ENCODE measurements at places on chromosomes 16 and 17.
A peak's percentile ranks its signal among the peaks of the same experiment; 100 is the strongest.

GRCh38 chr17:79672496-79672895 is 58.2 kb upstream of the ENPP7 start:
- no peak for DNase-seq

- no peak for DNase-seq
These were observed 6.3 kb downstream of the MYBBP1A start for GRCh38 chr17:4548721-4549531.

GRCh38 chr17:65477600-65477999 is 83.8 kb downstream of the AXIN2 start:
- DNase-seq, result no peak

- no peak for DNase-seq
These were observed 15.5 kb upstream of the CMIP start for GRCh38 chr16:81429045-81429521.

DNA sequence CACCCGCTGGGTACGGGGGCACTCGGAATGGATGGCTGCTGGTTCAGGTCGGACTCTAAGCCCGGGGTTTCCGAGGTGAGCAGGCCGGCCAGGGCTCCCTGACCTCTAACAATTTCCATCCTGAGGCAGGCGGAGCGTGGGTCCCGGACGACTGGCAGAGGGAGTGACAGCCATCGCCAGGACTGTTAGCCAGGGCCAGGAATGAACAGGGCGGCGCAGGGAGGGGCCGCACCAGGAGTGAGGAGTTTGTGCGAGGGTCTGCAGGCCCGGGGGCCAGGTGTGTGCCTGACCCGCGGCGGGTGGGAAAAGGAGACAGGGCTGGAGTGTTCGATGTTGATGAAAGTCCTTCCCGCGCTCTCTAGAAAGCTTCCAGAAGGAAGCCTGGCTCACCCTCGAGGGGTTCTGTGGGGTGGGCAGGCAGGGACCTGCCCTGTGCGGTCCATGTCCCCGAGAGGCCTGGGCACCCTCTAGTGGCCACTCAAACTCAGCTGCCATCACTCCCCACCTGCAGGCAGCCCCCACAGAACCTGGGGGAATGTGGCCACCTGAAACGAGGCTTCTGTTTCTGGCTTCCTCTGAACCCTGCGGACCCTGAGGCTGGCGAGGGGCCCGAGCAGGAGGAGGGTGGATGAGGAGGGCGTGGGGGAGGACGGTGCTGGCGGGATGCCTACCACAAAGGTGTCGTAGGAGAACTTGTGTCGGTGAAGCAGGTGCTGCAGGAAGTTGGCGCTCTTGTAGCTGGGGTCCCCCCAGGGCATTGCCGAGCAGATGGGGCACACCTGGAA is 8.2 kb downstream of the RNF166 start:
- DNase-seq, result peak; percentile 30

GRCh38 chr17:31591924-31592323 is 200.4 kb downstream of the RAB11FIP4 start:
- DNase-seq, result no peak

DNA sequence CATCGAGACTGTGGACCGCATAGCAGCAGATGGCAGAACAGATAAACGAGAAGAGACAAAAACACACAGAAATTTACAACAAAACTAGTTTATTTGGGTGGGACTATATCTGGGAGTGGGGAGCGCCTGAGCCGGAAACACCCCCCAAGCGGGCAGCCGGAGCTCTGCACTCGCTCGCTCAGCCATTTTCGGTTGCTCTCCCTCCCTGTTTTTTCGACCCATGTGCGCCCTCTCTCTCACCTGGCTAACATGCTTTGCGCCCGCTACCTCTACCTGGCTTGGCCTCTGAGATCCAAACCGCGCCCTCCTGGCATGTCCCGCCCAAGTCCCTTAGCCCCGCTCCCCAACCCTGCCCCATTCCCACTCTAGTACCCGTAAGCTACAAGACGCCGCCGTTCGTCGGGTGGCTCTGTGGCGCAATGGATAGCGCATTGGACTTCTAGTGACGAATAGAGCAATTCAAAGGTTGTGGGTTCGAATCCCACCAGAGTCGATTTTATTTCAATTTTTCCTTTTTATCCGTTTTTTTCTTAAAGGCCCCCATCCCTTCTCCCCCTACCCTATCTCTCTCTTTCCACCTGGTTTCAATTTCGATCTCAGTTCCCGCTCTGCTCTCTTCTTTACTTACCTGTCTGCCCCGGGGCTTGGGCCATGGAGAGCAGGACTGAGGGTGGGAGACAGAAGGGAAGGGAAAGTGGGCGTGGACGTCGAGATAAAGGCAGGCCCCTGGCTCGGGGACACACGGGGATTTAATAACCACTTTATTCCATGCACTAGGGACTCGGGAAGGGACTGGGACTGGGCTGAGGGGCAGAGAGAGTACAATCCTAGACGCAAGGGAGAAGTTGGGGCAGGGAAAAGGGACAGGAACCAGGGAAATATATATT is 2.4 kb upstream of the ALOXE3 start:
- peak; percentile 77 for DNase-seq

DNA sequence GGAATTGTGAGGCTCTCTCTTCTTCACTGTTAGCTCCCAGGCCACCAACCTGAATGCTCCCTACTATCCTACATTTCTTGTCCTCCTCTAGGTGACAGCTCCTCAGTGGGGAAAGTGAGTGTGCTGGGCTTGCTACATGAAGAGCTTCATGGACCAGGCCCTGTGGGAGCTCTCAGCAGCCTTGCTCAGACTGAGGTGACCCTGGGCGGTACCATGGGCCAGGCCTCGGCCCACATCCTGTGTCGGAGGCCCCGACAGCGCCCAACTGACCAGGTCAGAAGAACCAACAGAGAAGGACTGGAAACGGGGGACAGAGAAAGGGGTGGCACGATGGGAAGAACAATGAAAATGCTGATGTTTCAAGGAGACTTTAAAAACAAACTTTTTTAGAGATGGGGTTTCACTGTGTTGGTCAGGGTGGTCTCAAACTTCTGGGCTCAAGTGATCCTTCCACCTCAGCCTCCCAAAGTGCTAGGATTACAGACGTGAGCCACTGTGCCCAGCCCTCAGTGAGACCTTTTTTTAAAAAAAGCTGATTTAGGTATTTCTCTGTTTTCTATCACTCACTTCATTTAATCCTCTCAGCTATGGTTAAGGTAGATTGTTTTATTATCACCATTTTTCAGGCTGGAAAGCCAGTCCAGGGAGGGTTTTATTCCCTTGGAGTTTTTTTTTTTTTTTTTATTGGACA is 4.9 kb downstream of the ELP5 start:
- DNase-seq, result no peak

- DNase-seq, result no peak
These were observed 1386.5 kb upstream of the CDH8 start for GRCh38 chr16:63422715-63423114.

GRCh38 chr17:27816946-27817345 is 16.6 kb upstream of the NOS2 start:
- no peak for DNase-seq

DNA sequence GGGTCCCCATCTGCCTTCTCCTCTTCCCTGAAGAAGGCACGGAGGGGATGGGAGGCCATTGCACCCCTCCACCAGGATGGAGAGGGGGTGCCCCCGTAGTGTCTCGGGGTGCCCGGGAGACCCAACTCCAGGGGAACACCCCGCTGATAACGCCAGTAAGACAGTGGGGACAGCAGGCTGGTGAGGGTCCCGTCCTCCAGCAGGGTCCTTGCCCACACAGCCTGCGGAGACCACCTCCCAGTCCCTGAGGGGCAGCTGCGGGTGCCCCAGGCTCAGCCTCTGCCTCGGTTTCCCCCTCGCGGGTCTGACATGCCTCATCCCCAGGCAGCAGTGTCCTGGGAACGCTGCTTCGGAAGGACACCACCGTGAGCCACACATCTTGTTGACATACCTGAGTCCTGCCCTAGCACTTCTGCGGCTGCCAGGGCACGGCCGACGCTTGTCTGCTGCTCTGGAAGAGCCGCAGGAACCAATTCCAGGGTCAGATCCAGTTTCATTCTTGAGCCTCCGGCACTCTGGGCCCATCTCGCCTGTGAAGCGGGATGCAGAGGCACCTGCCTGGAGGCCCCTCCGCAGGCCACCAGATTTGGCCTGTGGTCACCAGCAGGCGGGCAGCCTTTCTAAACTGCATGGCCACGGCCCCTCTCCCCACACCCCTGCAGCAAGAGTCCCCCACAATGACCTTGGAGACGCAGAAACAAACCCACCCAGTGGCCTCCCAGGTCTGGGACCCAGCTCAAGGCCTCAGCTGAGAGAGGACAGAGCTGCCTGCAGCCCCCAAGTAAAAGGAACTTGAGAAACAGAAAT is 39.9 kb upstream of the ZC3H18 start:
- DNase-seq, result no peak

DNA sequence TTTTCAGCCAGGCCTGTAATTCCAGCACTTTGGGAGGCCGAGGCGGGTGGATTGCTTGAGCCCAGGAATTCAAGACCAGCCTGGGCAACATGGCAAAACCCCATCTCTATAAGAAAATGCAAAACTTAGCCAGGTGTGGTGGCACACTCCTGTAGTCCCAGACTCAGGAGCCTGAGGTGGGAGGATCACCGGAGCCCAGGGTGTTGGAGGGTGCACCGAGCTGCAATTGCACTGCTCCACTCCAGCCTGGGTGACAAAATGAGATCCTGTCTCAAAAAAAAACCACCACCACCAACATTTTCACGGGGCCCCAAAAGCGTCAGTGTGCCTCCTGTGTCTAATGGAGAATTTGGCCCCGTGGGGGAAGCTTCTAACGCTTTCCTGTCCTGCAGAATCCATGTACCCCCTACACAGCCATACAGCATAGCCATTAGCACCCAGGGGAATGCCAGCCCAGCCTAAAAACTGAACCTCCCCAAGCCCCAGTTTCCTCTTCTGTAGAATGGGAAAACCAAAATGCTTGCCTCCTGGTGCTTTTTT is 22.2 kb upstream of the MAP3K14 start:
- no peak for DNase-seq

DNA sequence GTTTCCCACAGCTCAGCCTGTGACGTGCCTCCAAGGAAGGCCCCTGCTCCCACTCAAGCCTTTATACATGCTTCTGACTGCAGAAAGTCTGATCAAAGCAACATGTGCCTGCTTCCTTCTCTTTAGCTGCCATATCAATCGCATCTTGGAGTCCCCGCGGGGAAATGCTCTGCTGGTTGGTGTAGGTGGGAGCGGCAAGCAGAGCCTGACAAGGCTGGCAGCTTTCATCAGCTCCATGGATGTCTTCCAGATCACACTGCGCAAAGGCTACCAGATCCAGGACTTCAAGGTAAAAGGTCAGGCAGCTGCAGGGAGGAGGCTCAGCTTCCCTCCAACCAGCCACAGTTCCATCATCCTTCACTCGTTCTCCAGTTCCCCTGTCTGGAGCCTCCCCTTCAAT is 189.7 kb downstream of the ZNF18 start:
- DNase-seq, result no peak

DNA sequence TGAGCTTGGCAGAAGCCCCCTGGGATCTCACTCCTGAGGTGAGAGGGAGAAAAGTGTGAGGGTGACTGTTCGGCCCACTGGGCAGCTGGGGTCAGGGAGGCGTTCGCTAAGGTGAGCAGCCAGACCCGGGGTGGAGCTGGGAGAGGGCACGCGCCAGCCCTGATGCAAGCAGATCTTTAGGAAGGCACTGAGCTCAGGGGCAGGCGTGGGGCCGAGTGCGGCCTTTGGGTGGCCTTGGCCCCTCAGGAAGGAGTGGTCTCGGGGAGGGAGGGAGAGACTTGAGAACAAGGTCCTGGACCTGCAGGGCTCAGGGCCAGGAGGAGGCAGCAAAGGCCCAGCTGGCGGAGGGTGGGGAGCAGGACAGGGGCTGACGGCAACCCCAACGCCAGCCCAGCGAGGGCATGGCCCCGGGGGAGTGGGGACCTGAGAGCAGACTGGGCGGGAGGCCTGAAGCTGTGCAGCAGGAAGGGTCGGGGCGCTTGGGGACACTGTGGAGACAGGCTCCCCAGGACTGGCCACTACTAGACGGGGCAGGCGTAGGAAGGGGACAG is 14.5 kb upstream of the WDR45B start:
- DNase-seq, result no peak

DNA sequence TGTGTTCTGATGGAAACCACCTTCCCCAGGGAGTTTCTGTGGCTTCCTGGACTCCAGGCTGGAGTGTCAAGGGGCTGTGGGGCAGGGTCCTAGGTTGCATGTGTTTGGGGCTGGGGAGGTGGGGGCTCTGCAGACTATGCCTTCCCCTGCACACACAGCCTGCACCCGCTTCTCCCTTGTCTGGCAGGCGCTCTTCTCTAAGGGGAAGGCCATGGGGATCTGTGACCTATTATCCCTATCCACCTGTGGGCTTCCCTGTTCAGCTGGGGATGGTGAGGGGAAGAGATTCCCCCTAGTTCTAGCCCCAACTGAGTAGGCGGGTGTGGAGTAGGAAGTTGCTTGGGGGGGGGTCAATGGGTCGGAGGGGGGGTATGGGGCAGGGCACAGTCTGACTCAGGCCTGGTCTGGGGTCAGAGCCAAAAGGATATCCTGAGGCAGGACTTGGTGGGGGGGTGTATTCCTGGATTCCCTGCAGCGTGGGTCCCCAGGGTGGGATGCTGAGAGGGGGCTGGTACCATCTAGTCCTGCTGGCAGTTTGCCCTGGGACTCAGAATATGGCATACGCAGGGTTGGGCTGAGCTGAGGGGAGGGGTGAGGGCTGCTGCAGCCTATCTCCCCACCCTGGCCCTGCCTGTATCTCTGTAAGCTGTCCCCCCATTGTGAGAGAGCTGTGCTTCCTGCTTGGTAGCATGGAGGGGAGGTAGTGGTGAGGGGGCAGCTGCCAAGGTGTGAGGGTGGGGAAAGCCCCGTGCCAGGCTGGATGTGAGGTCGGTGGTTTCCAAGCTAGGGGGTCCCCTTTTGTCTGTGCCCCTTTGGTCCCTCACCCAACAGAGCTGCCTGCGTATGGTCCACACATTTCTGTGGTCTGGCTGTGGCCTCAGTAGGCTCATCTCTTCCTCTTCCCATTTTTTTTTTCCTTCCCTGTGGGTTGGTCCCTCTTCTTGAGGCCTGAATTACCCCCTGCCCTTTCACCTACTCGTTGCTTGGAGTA is 14.7 kb downstream of the RARA start:
- DNase-seq, result peak; percentile 70

DNA sequence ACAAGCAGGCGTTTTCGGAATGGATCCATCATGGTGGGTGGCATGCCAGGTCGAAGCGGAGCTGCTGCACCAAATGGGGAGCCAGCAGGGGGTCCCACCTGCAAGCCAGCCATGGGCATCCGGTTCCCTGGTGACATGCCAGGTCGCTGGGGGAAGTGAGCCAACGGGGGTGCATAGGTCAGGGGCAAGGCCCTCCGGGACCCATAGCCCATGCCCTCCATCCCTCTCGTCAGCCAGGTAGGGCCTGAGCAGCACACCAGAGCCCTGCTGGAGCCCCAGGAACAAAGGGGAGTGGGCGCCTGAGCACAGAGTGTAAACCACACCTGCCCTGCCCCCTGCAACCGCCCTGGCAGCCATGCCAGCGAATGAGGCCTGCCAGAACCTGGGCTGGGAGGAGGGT is 5.0 kb downstream of the SMARCD2 start:
- no peak for DNase-seq

GRCh38 chr17:8644507-8644902 is 14.0 kb upstream of the MYH10 start:
- no peak for DNase-seq

GRCh38 chr17:57541472-57542394 is 203.4 kb downstream of the CCDC182 start:
- DNase-seq, result no peak

GRCh38 chr16:53781023-53781605 is 77.2 kb downstream of the FTO start:
- DNase-seq, result no peak

- no peak for DNase-seq
These were observed 9.0 kb downstream of the CBFA2T3 start for GRCh38 chr16:88967830-88968588.
